ENCODE measurements at places on chromosomes 5 and 9.

DNA sequence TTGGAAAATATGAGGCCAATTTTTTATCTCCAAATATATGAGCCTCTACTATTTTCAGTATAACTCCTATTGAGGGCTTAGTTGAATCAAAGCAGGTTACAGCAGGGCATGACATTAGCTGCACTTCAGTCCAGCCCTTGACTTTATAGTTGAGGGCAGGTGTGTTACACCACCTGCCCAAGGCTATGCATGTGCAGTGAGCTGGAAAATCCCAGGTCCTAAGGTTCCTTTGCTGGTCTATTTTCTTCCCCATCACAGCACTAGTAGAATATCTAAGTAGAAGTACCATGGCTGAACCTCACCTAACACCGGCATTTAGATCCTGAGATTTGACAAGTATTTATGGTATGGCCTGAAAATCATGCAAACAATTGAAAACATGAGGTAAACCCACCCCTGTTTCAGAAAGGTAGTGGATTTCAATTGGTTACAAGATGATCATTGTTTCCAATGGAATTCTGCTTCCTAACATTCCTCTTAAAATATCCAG lies 201.1 kb downstream of the SEMA5A start:
- DNase-seq = no peak
- no peaks in the 10 kb centered on the region for H3K27me3 ChIP-seq
- no peaks in the 10 kb centered on the region for H3K4me1 ChIP-seq

DNA sequence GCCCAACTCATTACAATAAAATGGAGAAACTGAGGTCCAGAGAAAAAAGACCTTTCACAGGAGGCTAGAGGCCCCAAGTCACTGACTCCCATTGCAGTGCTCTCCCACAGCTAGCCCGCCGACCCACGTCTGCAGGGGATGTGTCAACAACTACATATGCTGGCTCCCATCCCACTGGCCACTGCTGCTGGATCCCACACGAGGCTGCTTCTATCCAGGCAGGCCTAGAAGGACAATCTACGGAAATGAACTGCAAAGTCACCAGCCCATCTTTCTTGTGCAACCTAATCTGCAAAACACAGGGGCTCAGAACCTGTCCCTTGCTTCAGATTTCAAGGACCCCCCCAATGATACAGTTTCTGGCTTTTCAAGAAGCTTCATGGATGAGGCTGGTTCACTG lies 24.0 kb downstream of the RAPGEF1 start:
- no peak for DNase-seq
- H3K27ac ChIP-seq = peak overlapping the region; percentile 21
- no peaks in the 10 kb centered on the region for H3K27me3 ChIP-seq
- H3K4me3 ChIP-seq = no peak overlapping the region
- H3K36me3 ChIP-seq = peaks cover 2% of the 10 kb centered on the region
- peaks cover 100% of the 10 kb centered on the region for H3K4me1 ChIP-seq

DNA sequence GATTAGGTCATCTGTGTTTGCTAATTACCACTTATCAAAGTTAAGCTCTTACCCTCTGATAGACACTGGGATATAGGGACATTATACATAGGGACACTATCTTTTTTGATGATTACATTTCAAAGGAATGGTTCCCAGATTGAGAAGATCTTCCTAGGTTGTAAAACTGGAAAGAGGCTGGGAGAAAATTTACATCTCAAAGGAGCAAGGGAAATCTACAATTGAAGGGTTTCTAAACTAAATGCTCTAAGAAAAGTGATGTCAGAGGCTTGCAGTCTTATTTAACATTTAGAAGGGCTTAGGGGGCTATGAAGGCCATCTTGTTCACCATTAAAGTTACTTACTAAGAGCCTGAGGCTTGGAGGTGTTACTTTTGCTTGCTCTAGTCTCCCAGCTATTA lies 242.8 kb downstream of the PRR16 start:
- no peaks in the 10 kb centered on the region for H3K36me3 ChIP-seq
- no peak overlapping the region for H3K4me3 ChIP-seq
- no peaks in the 10 kb centered on the region for H3K4me1 ChIP-seq
- H3K27ac ChIP-seq = no peak overlapping the region
- DNase-seq = no peak

GRCh38 chr5:82151662-82152061 lies 126.5 kb downstream of the RPS23 start:
- no peak overlapping the region for H3K27ac ChIP-seq
- H3K4me3 ChIP-seq = no peak overlapping the region
- no peaks in the 10 kb centered on the region for H3K4me1 ChIP-seq
- H3K36me3 ChIP-seq = no peaks in the 10 kb centered on the region
- H3K27me3 ChIP-seq = no peaks in the 10 kb centered on the region

- no peak overlapping the region for H3K27ac ChIP-seq
- H3K4me3 ChIP-seq = no peak overlapping the region
- H3K36me3 ChIP-seq = no peaks in the 10 kb centered on the region
- no peak for DNase-seq
Observed at GRCh38 chr9:85055506-85056202, 386.1 kb downstream of the NTRK2 start.

DNA sequence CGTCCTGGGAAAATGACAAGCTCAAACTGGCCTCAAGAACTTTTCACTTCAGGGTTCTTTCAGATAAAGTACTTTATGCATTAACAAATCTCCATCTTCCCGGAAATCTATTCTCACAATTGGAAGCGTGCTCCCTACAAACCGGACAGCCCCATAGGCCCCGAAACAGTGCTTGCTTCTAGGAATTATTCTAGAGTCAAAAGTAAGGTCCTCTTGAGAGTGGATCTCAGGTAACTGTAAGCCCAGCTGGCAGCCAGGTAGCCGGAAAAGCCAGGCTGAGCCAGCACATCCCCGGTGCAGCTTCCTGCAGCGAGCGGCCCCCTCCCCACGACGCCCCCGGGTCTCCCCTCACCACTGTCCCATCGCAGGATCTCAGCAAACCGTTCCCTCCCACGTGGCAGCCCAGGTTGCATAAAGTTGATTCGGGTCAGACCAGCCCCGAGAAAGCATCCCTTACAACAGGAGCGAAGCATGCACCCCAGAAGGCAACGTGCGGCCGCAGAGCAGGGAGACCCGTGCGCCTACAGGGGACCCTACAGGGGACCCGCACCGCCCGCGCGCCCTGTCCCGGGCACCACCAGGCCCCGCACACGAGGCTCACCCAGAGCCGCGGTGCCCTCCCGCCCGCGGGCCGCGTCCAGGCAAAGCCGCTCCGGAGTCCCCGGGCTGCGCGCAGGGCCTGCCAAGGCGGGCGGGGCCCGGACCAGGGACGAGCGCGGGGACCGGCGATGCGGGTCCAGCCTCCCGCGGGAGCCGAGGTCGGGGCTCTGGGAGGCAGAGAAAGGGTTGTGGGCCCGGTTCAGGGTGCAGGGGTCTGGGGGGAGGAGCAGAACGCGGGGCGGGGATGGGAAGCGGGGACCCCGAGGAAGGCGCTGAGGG lies 920 bp downstream of the LPCAT1 start:
- no peaks in the 10 kb centered on the region for H3K27me3 ChIP-seq
- peak overlapping the region; percentile 81 for H3K4me3 ChIP-seq
- peak; percentile 90 for DNase-seq

GRCh38 chr5:83322273-83322924 lies 149.1 kb upstream of the VCAN start:
- no peak for DNase-seq
- no peaks in the 10 kb centered on the region for H3K36me3 ChIP-seq
- no peak overlapping the region for H3K27ac ChIP-seq
- H3K4me3 ChIP-seq = no peak overlapping the region

DNA sequence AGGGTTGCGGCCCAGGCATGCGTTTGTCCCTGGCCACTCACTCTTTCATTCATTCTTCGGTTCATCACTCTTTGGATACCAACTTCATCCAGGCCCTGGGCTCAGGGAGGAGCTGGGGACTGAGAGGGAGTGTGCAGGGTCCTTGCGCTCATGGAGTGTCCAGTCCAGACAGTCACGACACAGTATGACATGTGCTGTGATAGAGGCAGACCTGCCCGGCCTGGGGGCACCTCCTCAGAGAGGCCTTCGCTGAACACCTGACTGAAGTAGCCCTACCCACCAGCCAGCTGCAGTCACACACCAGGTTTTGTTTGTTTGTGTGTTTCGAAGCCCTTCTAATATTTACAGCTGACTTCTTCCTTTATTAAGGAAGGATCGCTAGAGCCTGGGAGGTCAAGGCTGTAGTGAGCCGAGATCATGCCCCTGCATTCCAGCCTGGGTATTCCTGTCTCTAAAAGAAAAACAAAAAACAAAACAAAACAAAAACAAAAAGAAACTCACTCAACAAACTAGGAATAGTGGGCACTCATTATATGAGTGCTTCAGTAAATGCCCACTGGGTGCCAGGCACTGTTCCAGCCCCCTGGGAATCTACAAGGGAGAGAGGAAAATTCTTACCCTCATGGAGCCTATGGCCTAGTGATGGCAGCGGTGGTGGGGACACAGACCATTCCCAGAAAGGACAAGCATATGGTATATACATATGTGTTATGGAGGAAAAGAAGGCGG lies 6.3 kb upstream of the PSD2 start:
- no peak for DNase-seq
- no peak overlapping the region for H3K4me3 ChIP-seq
- H3K36me3 ChIP-seq = no peaks in the 10 kb centered on the region
- H3K4me1 ChIP-seq = peaks cover 3% of the 10 kb centered on the region
- H3K27me3 ChIP-seq = peaks cover 52% of the 10 kb centered on the region

DNA sequence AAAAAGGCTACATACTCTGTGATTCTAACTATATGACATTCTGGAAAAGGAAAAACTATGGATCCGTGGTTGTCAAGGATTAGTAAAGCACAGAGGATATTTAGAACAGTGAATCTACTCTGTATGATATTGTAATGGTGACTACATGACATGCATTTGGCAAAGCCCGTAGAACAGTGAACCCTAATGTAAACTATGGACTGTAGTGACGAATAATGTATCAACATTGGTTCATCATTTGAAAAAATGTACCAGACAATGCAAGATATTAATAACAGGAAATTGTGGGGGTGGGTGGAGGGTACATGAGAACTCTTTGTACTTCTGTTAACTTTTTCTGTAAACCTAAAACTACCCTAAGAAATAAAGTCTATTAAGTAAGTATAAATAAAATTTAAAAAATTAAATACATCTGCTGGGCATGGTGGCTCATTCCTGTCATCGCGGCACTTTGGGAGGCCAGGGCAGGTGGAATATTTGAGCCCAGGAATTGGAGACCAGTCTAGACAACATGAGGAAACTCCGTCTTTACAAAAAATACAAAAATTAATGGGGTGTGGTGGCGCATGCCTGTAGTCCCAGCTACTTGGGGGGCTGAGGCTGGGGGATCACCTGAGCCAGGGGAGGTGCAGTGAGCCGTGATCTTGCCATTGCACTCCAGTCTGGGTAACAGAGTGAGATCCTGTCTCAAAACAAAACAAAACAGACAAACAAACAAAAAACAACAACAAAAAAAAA lies 101.7 kb upstream of the TBC1D2 start:
- no peaks in the 10 kb centered on the region for H3K36me3 ChIP-seq
- DNase-seq = no peak
- no peaks in the 10 kb centered on the region for H3K4me1 ChIP-seq
- no peak overlapping the region for H3K4me3 ChIP-seq
- H3K27me3 ChIP-seq = no peaks in the 10 kb centered on the region

DNA sequence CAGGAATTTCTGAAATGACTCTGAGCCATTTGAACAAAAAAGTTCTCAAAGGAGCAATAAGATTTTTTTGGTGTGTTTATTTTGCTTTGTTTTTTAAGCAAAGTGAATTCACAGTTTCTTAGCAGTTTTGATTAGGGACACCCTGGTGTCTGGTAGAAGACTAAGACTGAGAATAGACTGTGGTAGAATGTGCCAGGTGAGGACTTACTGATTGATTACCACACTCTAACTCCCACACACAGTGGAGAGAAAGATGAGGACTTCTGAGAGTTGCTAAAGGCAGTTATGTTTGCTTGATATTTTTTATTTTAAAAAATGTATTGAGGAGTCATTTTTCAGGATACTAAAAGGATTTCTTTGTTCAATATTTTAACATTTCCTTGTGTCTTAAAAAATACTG lies 175.1 kb downstream of the CD180 start:
- H3K27ac ChIP-seq = no peak overlapping the region
- no peak for DNase-seq
- no peaks in the 10 kb centered on the region for H3K4me1 ChIP-seq
- H3K36me3 ChIP-seq = no peaks in the 10 kb centered on the region

DNA sequence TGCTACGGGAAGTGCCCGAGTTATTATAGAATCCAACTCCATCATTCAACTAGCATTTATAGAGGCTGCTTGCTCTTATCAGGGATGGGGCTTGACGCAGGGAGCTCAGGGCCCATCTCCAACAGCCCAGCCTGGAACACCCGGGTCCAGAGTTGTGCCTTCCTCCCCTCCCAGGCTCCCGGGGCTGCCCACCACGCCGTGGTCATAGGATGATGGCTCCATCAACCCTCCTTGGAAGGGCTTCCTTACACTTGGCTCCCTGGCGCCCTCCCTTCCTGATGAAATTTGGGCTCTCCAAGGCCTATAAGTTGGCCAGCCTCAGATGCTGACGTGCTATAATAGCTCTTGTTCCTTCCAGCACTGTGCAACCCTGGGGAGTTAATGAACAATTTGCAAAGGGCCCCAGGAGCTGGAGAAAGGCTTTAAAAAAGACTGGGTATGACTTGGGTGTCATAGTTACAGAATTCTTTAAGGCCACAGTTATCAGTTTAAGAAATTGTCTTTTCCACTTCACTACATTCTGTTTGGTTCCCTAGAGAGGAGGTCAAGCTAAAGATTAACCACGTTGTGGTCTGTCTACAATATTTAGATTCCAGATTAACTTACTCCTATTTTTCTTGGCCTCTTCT lies 42.5 kb upstream of the GADD45G start:
- H3K36me3 ChIP-seq = no peaks in the 10 kb centered on the region
- H3K27me3 ChIP-seq = no peaks in the 10 kb centered on the region
- H3K27ac ChIP-seq = no peak overlapping the region
- no peak for DNase-seq
- no peaks in the 10 kb centered on the region for H3K4me1 ChIP-seq

GRCh38 chr5:178544166-178544834 lies 45.9 kb downstream of the COL23A1 start:
- H3K27me3 ChIP-seq = no peaks in the 10 kb centered on the region
- DNase-seq = peak; percentile 56
- no peaks in the 10 kb centered on the region for H3K4me1 ChIP-seq
- no peak overlapping the region for H3K27ac ChIP-seq
- no peak overlapping the region for H3K4me3 ChIP-seq
- no peaks in the 10 kb centered on the region for H3K36me3 ChIP-seq

- H3K36me3 ChIP-seq = no peaks in the 10 kb centered on the region
- H3K27ac ChIP-seq = no peak overlapping the region
- peak; percentile 22 for DNase-seq
- no peak overlapping the region for H3K4me3 ChIP-seq
Observed at GRCh38 chr9:138042640-138043039, 165.1 kb downstream of the CACNA1B start.

- H3K4me1 ChIP-seq = peaks cover 94% of the 10 kb centered on the region
- peaks cover 58% of the 10 kb centered on the region for H3K36me3 ChIP-seq
- no peak overlapping the region for H3K27ac ChIP-seq
Observed at GRCh38 chr5:154196955-154197652, 6.6 kb downstream of the GALNT10 start.

- DNase-seq = no peak
- H3K36me3 ChIP-seq = no peaks in the 10 kb centered on the region
- no peak overlapping the region for H3K4me3 ChIP-seq
- no peak overlapping the region for H3K27ac ChIP-seq
- H3K4me1 ChIP-seq = no peaks in the 10 kb centered on the region
- peaks cover 19% of the 10 kb centered on the region for H3K27me3 ChIP-seq
Observed at GRCh38 chr5:2700876-2701275, 50.6 kb downstream of the IRX2 start.

Data from spleen (tissue), 13 donors.